Stimulated activated CD4-positive, alpha-beta T cell treated with anti-CD3 and anti-CD28 coated beads, Interleukin-15, amount 100 ng/mL, for 1 hour (primary cell): ENCODE measurements at places on chromosomes 6 and 20.

- no peak for DNase-seq
Observed at GRCh38 chr6:139325125-139325524, 33.3 kb upstream of the TXLNB start.

GRCh38 chr6:41358503-41358902 lies 23.1 kb downstream of the NCR2 start:
- DNase-seq, result no peak

- DNase-seq, result no peak
Observed at GRCh38 chr6:158686311-158686710, 36.5 kb downstream of the SYTL3 start.

DNA sequence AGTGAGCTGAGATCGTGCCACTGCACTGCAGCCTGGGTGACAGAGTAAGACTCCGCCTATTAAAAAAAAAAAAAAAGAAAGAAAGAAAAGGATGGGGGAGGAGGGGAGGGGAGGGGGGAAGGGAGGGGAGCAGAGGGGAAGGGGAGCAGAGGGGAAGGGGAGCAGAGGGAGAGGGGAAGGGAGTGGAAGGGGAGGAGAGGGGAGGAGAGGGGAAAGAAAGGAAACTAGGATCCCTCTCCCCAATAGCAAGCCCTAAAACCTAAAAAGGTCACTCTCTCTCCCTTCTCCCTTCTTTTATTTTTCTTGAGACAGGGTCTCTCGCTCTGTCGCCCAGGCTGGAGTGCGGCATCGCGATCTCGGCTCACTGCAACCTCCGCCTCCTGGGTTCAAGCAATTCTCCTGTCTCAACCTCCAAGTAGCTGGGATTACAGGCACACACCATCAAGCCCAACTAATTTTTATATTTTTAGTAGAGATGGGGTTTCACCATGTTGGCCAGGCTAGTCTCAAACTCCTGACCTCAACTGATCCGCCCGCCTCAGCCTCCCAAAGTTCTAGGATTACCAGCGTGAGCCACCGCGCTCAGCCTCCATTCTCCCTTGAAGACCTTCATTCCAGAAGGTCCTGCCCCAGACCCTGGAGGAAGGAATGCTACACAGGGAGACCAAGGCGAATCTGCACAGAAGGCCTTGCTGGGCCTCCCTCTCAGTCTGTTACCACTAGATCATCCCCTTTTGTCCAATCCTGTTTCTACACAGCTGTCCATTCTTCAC lies 45.8 kb upstream of the PIM1 start:
- no peak for DNase-seq

GRCh38 chr20:52746190-52746589 lies 226.0 kb upstream of the TSHZ2 start:
- DNase-seq, result no peak

DNA sequence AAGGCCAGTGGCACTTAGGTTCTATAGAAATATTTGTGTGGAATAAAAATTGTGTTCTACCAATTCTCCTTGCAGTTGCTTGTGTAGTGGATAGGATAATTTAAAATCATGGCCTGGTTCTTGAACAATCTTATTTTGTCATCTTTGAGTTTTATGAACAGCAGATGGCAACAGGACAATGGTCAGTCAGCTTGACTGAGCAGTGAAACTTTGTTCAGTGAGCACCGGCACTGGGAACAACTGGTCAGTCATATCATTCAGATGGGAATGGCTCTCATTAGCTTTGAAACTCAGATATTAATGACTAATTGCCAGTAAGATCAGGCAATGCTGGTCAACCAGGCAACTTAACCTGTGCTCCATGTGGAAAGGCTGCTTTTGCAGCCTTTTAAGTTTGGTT lies 129.2 kb downstream of the BCKDHB start:
- no peak for DNase-seq
